ENCODE measurements at places on chromosomes 7 and 10.
A peak's percentile ranks its signal among the peaks of the same experiment; 100 is the strongest.

DNA sequence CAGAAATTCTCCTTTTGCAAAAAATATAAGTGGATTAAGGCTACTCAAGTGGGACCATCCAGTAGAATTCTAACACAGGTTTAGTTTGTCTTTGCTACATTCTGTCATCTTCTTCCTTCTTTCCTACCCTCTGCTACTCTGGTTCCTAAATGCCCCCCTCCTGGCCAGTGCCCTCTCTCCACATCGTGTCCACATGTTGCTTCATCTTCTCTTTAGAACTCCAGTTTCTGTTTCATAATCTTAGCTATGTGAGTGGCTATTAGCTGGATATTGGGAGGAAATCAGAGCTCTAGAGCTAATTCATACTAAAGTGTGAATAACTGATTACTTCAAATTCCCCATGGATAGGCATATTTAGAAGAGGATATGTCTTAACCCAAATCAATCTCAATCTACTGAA lies 528.5 kb downstream of the LRMDA start:
- DNase-seq, result no peak

DNA sequence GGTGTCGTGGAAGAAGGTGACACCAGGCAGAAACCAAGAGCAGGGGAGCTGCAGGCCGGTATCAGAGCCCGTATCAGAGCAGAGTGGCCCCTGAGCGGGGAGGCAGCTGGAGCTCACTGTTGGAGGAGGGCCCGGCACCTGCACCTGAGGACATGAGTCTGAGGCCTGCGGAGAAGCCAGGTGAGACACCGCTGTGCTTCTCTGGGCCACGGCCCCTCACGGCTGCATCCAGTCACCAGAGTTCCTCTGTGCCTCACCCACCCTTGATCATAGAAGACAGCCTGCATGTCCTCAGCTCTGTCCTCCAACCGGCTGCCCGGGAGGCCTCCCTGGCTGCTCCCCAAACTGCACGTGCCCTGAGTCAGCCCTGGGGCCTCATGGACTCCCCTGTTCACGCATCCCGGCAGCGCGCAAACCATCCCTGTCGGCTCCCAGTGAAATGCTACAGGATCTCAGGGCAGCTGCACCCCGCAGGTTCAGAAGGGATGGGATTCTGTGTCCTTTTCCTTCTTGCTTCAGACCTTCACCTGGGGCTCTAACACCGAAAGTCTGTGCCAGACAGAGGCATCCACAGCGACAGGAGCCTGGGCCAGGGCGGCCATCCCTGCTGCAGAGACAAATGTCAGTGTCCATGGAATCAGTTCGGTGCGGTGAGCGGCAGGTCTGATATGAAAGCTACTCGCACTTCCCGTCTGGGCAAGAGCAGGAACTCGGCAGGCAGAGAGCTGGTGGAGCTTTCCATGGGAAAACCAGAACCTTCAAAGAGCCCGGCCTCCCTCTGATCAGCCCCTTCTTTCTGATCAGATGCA lies 111.9 kb upstream of the FAM20C start:
- DNase-seq, result peak; percentile 15

DNA sequence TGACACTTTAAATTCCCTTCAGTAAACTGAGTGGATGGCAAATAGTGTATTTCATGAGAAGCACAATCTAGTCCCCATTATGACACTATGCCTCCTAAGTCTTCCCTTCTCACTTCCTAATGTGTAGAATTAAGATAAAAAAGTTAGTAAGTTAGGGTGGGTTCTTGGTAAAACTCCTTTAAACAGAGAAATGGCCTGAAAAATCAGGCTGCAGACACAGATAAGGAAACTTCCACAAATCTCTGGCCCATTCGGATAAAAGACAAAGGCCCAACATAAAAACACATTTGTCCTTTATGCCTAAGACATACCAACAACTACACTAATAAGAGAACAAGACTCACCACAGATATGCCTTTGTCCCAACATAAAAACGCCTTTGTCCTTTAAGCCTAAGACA lies 21.5 kb downstream of the AKR1C8 start:
- DNase-seq, result no peak

DNA sequence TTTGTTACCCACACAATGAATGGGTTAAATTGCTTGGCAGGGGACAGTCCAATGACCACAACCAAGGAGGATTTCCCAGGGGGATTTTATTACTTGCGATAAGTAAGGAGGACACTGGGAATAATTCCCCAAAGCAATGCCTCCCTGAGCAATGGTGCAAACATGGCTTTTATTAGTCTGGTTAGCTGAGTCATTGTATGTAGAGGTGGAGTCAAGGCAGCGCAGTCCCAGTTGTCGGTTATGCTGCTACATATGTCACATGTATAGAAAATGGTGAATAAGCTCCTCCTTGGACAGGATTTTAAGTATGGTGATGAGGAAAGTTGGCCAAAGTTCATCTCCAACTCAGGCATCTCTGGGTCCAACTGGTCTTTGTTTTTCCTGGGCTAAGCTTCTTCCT lies 3.9 kb upstream of the TRIM4 start:
- no peak for DNase-seq

DNA sequence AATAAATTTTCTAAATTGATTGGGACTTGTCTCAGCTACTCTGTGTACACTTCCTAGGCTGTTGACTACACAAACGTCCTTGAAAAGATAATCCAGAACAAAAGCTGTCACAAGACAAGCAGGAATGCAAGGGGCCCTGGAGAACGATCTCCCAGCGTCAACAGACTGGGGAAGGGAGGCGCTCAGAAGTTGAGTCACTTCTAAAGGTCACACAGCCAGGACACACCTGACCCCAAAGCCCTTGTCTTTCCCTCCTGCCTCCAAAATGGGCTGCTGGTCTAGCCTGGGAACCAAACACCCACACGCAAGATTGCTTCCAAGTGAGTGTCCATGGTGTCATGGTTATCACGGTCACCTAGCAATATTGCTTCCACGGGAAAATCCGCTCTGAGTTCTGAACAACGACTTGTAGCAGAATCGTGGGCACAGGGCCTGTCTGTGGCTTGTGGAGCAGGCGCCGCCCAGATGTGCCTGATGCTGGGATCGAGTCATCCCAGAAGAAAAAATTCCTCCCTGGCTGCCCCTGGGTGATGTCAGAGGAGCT lies 49.8 kb downstream of the SPOCK2 start:
- no peak for DNase-seq

DNA sequence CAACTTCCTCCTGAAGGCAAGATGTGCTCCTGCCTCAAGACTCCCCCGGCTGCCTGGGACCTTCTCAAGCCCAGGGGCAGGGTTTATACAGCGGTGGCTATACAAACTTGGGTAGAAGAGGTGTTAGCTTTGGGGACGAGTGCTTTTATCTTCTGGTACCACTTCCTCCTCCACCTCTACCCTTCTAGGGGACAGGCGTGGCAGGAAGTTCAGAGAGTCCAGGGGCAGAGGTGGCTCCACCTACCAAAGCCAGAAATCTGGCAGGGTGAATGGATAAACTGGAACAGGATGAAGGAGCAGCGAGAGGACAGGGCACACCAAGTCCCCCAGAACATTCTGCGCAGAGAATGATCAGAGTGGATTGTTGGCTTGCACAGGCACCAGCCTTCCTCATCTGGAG lies 24.0 kb upstream of the TM9SF3 start:
- DNase-seq, result no peak

GRCh38 chr10:44510379-44511115 lies 125.7 kb upstream of the CXCL12 start:
- DNase-seq, result no peak

All from CD4-positive, alpha-beta T cell treated with Interleukin-15 for 1 hour (primary cell).